ENCODE measurements at places on chromosomes 3 and 15.

- no peak for DNase-seq
Observed at GRCh38 chr3:76768912-76769311, 271.0 kb upstream of the ROBO2 start.

- DNase-seq: no peak
Observed at GRCh38 chr3:170751083-170751898, 118.7 kb downstream of the RPL22L1 start.

- peak; percentile 58 for DNase-seq
Observed at GRCh38 chr3:12984023-12984823, 89.0 kb downstream of the IQSEC1 start.

GRCh38 chr3:189626286-189626685, 4.9 kb upstream of the TP63 start:
- no peak for DNase-seq

DNA sequence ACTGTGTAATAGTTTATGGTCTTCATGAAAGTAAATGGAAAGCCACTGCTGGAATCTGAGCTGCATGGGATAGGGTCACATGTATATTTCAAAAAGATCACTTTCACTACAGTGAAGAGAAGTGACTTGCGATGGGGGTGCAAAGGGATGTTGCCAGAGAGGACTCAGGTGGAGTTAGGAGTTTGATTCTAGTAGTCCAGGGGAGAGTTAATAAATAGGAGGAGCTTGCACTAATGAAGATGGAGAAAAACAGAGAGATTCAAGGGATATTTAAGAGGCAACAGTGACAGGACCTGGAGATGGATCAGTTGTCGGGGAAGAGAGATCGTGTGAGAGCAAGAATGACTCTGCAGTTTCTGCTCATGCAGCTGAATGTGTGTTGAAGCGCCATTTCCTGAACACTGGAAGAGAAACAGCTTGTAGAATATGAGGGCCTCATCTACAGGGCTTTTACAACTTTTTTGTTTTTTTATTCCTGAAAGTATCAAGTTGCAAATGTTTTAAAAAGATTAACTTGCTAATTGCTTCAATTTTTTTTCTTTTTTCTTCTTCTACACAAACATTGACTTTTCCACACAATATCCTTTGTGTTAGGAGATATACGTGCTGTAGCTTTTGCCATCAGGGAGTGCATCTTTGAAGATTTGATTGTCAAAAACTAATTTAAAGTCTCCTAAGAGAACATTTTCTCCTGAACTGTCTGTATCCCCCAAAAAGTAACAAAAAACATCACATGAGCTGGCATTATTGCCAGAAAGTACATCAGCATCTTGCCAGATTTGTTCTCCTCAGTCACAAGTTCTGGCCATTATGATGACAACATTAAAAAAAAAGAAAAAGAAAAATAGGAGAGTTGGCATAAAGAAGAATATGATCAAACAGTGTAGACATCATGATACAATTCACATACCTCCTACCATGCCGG, 37.5 kb downstream of the SETMAR start:
- DNase-seq: no peak

- no peak for DNase-seq
Observed at GRCh38 chr3:43417133-43417532, 130.8 kb downstream of the SNRK start.

GRCh38 chr15:49255966-49256759, 86.1 kb downstream of the GALK2 start:
- no peak for DNase-seq

DNA sequence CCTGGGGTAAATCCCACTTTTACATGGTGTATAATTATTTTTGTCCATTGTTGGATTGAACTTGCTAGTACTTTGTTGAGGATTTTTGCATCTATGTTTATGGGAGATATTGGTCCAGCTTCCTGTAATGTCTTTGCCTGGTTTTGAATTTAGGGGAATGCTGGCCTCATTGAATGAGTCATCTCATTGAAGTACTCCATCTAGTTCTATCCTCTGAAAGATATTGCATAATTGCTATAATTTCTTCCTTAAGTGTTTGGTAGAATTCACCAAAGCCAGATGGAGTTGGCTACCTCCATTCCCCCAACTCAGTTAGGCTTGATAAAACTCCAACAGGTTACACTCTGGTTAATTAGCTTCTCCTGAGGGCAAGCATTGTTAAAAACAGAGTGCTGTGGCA, 237.4 kb upstream of the TGFBR2 start:
- no peak for DNase-seq

- no peak for DNase-seq
Observed at GRCh38 chr3:135539351-135539750, 426.2 kb upstream of the PPP2R3A start.

DNA sequence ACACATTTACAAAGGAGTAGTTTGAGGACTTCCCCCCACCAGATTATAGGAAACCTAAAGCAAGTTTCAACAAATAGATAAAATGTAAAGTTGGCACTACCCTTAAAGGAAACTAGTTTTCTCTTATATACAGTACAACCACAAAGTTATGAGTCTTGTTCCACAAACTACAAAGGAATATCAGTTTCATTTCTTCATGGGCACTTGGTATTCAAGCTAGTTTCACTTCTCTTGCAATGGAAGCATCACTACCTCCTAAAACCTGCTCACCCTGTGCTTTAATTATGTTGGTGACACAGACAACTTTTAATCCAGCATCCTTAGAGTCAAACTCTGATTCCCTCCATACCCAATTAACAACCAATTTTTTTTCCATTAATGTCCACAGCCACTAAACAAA, 707.0 kb downstream of the ROBO2 start:
- DNase-seq: no peak

- DNase-seq: no peak
Observed at GRCh38 chr3:177106594-177106993, 90.7 kb downstream of the TBL1XR1 start.

DNA sequence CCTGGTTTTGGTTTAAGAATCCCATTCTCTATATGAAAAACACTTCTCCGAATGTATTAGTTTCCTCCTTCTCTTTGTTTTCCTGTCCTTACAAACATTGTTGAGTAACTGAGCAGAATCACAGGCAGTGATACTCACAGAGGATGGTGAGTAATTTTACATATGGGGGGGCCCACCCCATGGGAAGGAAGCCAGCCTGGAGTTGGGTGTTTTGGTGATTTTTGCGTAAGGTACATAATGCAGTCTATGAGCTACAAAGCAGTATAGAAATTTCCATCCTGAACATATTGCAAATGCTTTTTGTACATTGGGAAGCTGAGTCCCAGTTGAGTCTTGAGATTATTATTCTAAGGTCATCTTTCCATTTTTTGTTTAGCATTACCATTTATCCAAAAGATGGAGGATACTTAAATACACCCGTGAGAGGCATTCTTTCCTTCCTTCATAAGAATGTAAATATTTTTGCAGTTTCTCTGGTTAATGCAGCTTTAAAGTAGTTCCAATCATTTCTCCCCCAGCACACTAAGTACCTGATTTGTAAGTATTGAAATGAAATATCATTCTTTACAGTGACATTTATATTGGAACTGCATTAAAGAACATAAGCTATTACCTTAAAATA, 476.8 kb downstream of the AGBL1 start:
- no peak for DNase-seq

GRCh38 chr3:119333773-119334509, 39.8 kb downstream of the ARHGAP31 start:
- no peak for DNase-seq

DNA sequence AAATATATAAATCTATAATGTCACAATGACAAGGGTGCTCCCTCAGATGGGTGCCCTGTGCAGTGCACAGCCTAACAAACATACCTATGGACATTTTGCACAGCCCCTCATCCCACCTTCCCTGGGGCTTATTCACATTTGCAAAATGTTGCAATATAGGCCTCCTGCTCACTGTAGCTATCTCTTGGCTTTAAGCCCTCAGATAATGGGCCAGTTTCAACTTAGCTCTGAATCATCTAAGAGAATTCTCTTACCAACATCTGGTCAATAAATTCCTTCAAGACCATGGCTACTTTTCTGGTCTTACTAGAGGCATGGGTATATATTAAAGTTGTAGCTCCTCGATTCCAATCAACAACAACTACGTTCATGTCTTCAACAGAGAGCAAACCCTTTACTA, 17.9 kb downstream of the LIPH start:
- DNase-seq: no peak

- no peak for DNase-seq
Observed at GRCh38 chr3:153431076-153431475, 269.1 kb downstream of the RAP2B start.

- DNase-seq: no peak
Observed at GRCh38 chr3:52280050-52280461, 1.6 kb upstream of the WDR82 start.

DNA sequence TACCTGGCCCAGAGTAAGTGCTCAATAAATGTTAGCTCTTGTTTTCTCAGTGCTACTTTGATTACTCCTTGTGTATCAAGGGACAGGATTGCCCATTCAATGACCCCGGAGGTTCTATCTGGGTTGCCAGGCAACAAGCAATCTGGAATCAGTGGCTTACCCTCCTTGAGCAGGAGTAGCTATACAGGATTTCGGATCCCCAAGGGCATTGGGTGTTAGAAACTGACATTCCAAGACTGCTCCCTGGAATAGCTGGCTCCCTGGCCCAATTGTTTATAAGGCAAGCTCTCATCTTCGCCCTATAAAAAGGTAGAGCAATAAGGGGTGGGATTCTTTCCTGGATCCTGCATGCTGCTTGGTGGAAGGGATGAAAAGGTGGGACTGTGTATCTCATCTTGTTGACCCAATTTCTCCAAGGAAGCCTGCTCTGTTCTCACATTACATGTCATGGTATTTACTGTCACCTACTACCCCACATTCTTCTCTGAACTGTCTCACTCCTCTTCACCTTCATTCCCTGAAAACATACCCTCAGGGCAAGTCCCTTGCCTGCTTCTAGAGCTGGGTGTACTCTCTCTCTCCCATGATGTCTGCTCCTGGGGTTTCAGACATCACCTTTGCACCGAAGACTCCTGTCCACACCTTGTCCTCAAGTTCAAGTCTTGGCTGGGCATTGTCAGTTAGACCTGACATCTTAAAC, 26.4 kb upstream of the SCN10A start:
- DNase-seq: no peak

- DNase-seq: no peak
Observed at GRCh38 chr3:132785292-132785691, 63.1 kb upstream of the NPHP3 start.

GRCh38 chr3:136296960-136297359, 46.8 kb downstream of the PCCB start:
- no peak for DNase-seq

DNA sequence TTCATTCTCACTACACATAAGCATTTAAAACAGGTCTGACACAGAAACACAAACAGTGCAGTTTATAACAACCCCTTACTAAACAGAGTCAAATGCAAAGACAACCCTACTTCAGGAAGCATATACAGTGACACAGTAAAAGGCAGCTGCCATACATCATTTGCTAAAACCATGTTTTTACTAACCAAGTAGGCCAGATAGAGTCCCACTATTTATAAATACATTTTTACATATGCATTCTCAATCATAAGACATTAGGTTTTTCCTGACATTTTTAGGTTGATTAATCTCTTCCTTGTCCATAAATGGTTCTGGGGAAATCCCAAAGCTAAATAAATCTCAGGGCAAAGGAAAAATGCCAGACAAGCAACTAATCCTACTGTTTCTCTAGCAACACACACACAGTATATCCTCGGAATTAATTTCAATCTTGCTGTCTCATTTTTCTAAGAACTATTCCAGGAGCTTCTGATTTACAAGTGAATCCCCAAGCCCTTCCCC, 39.0 kb downstream of the CHAC1 start:
- no peak for DNase-seq

DNA sequence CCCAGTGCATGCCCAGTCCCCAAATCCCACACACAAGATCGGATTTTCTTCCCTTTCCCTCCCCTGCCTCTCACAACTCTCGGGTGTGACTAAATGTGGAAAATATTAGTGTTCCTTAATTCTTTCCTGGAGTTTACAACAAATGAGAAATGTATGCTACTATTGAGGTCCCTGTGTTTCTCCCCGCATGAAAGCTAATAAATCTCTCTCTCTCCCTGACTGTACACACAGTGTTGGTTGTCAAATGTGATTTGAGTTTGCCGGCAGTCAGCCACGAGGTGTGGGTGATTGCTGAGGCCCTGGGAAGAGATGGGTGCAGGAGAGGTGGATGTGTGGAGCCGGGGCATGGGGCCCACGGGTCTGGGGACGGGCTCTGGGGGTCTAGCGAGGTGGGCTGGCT, 161.4 kb upstream of the IQSEC1 start:
- DNase-seq: no peak

GRCh38 chr15:96540283-96540682, 209.8 kb downstream of the NR2F2 start:
- DNase-seq: no peak

DNA sequence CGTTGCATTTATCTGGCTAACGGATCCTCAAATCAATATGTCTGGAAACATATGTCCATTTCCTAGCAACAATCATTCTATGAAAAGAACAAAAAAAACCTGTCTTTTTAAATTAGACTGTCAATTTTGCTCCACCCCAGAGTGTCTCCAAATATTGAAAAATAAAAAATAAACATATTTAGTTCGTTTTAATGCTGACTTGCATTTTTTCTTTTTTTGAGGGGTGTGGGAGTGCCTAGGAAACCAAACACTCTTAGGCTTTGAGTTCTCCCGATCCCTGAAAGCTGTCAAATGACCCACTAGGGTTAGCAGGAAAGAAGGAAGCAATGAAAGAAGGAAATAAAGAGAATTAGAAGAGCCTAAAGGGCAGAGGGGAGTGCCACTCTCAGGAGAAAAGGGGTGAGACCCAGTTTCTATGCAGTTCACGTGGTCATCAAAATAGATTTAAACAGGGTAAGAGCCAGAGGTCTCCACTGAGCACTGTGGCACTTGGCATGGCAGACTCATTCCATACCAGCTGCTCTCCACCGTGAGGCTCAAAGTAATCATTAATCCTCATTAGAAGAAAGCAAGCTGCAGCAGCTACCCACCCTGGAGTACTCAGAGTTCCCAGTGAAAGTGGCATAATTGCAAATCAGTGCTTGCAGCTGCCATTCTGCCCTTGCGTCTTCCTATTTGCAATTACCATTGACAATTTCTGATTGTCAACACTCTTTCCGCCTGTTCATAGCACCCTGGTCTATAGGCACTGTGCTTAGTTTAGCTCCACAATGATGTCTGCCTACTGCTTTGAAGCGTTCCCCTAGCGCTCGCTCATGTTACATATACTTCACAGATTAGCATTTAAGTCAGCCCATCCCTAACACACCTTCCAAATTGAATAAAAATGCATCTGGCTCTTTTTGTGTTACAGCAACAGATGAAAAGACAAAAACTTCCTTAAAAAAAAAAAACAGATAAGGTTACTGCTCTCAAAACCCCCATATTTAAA, 32.3 kb downstream of the PDZRN3 start:
- no peak for DNase-seq

GRCh38 chr3:3192286-3192675, 12.8 kb upstream of the CRBN start:
- no peak for DNase-seq

Data from stimulated activated CD4-positive, alpha-beta T cell treated with anti-CD3 and anti-CD28 coated beads, Interleukin-2, amount 100 ng/mL, for 48 hours (primary cell).